Smooth muscle cell of the brain vasculature (primary cell): ENCODE measurements at places on chromosomes 5 and 9.

DNA sequence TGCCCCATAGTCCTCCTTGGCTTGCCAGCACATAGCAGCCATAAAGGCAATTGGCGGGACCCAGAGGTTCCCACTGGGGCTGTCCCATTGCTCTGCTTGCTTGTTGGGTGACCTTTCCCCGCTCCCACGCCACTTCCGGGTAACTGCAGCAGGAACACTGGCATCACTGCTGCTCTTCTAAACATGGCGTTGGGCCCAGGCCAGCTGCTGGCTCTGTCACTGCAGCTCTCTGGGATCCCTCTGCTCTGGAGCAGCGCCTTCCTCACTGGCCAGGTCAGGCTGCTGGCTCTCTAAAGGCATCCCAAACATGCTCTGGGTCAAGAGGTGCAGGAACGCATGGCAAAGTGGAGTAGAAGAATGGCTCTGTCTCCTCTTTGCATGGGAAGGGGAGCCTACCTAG, 92.9 kb downstream of the DRD1 start:
- DNase-seq = no peak

DNA sequence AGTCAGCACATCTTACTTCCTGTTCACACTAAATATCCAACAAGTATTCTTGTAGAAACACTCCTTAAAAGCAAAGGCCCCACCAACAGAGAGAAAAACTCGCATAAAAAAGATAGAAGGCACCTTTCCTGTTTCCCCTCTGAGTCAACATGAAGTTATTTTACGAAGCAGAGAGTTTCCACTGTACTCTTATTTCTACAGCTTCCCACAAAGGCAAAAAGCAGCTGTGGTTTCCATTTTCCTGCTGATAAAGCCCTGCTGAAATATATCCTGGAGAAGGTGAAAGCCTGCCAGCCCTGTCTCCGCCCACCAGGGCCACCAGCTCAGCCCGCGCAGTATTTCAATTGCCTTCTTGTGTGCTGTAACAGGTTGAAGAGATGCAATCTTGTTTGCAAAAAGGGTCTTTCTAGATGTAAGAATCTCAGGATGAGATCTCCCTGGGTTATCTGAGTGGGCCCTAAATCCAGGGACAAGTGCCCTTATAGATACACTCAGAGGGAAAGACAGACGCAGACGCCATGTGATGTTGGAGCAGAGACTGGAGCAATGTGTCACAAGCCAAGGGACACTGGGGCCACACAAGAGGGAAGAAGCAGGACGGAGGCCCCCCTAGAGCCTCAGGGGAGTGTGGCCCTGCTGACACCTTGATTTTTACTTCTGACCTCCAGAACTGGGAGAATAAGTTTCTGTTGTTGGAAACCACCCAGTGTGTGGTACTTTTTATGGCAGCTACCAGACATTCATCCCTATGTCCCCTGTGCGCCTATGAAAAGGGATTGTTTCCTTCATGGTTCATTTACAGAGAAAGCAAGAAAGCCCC, 19.9 kb downstream of the SEMA4D start:
- no peak for DNase-seq

GRCh38 chr9:107548298-107549142, 59.0 kb upstream of the KLF4 start:
- peak; percentile 66 for DNase-seq

DNA sequence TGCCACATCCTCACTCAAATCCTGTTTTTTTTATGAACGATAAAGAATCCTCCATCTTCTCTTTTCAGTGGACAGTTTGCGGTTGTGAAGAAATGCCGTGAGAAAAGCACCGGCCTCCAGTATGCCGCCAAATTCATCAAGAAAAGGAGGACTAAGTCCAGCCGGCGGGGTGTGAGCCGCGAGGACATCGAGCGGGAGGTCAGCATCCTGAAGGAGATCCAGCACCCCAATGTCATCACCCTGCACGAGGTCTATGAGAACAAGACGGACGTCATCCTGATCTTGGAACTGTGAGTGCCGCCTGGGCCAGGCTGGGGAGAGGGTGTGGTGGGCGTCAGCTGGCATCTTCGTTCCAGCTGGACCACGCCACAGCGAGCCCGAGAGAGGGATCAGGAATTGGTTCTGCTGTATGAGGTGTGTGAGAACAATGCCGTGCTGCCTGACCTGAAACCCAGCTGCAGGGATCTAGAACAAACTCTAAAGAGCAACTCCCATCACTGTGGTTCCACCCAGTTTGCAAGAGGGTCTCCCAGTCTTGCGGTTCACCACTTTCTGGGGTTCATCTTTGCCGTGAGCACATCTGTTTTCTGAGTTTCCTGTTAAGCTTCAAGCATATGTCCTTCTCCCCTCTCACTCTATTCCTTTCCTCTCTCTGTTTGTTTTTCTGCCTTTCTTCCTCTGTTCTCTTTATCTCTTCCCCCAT, 107.4 kb downstream of the DAPK1 start:
- DNase-seq = no peak

DNA sequence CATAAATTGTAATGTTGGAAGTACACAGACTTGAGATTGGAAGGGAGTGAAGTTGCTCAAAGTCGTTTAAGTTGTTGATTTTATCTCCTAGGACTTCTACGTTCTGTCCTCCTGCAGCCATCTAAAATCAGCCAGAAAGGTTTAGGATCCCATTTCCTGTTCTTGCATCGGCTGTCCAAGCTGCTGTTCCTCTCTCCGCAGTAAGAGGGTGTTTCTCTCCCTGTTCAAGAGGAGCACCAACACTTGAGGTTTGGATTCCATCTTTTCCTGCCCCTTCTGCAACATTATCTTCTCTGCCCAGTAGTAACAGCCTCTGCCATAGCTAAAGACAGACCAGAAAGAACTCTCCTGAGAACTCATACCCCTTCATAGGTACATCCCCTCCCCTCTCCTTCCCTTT, 373.4 kb downstream of the GADD45G start:
- DNase-seq = no peak

DNA sequence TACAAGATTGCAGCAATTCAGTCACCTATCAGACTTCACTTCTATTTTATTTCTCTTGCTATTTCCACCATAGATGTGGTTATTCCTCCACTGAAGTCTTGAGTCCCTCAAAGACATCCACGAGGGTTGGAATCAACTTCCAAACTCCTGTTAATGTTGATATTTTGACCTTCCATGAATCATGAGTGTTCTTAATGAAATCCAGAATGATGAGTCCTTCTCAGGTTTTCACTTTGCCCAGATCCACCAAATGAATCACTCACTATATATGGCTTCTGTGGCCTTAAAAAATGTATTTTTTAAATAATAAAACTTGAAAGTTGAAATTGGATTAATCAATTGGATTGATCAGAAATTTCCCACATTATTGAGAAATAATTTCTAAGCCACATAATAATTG, 1821.0 kb downstream of the EFNA5 start:
- no peak for DNase-seq

- DNase-seq = no peak
Measured at GRCh38 chr5:51273021-51273420, 110.2 kb upstream of the ISL1 start.

DNA sequence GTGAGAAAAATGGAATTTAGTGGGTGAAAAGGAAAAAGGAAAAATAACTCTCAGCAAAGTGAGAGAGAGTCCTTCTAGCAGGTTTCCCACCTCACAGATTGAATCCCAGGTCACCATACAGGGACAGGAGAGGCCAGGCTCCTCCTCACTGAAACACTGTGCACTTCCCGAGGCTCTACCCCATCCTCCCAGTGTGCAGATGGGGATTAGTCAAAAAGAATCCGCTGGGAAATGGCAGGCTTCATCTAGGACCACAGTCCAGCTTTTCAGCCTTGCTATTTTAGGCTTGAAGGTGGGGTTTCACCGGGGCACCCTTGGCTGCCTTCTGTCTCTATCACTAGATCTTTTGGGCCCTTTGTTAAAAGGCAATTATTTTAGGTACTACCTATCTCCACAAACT, 47.8 kb downstream of the YIPF5 start:
- no peak for DNase-seq

DNA sequence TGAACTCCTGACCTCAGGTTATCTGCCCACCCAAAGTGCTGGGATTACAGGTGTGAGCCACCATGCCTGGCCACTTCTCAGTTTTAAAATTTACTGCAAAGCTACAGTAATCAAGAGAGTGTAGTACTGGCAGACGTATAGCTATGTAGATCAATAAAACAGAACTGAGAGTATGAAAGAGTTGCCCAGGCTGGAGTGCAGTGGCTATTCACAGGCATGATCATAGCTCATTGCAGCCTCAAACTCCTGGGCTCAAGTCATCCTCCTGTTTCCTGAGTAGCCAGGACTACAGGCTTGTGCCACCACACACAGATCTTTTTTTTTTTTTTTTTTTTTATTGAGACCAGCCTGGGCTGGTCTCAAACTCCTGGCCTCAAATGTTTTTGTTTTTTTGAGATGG, 26.5 kb upstream of the NCS1 start:
- DNase-seq = no peak

GRCh38 chr5:111863801-111864200, 106.8 kb upstream of the NREP start:
- no peak for DNase-seq
